ENCODE measurements at places on chromosomes 13 and 19.

- DNase-seq, result no peak
These were observed 84.8 kb downstream of the ZMYM2 start for GRCh38 chr13:20043207-20043925.

DNA sequence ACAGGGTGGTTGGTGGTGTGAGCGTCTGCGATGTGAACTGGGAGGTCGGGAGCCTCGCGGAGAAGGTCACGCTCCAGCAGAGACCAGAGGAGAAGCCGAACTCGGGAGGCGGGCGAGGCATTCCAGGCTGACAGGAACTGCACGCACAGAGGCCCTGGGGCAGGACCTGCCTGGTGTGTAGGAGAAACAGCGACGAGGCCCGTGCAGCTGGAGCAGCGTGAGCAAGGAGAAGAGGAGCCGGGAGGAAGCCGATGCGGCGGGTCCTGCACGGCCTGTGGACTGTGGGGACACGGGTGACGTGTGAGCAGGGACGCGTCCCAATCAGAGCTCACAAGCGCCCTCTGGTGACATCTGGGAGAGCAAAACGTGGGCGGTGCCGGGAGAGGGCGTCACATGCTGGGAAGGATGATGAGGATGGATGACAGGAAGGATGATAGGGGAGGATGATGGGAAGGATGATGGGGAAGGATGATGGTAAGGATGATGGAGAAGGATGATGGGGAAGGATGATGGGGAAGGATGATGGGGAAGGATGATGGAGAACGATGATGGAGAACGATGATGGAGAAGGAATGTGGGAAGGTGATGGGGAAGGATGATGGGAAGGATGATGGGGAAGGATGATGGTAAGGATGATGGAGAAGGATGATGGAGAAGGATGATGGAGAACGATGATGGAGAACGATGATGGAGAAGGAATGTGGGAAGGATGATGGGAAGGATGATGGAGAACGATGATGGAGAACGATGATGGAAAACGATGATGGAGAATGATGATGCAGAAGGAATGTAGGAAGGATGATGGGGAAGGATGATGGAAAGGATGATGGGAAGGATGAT lies 16.1 kb upstream of the MADCAM1 start:
- DNase-seq, result no peak

DNA sequence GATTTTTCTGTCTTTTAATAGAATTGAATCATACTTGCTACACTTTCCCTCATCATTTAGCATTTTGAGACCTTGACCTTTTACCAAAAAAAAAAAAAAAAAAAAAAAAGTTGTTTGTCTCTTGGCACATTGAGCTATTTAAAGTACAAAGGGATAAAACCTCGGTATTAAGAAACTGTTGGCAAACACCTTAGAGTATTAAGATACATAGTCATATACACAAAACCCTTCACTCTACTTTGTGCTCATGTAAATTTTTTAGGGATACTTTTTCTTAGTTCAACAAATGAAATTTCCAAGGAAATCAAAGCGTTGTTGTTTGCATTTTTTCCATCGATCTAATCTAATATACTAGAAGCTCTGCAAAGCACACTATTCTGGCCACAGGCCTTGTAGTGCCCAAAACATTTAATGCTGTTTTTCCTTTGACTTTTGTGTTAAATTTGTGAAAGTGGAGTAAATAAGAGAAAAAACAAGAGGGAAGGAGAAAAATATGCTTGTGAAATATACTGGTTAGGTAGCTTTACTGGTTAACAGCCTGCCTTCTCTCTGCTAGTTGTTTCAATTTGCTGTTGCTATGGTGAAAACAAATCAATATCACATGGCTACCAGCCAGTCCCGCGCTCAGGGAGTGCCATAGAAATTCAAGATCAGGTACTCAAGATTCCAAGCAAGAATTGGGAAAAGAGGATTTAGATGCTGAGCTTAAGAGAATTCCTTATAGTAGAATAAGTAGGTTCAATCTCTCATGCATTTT lies 2.6 kb downstream of the MBNL2 start:
- DNase-seq, result no peak

- DNase-seq, result no peak
These were observed 391.6 kb downstream of the PCDH20 start for GRCh38 chr13:61024046-61024445.

- no peak for DNase-seq
These were observed 1.4 kb downstream of the GRIN3B start for GRCh38 chr19:1001538-1002166.

- no peak for DNase-seq
These were observed 9.3 kb downstream of the KCTD15 start for GRCh38 chr19:33805840-33806433.

DNA sequence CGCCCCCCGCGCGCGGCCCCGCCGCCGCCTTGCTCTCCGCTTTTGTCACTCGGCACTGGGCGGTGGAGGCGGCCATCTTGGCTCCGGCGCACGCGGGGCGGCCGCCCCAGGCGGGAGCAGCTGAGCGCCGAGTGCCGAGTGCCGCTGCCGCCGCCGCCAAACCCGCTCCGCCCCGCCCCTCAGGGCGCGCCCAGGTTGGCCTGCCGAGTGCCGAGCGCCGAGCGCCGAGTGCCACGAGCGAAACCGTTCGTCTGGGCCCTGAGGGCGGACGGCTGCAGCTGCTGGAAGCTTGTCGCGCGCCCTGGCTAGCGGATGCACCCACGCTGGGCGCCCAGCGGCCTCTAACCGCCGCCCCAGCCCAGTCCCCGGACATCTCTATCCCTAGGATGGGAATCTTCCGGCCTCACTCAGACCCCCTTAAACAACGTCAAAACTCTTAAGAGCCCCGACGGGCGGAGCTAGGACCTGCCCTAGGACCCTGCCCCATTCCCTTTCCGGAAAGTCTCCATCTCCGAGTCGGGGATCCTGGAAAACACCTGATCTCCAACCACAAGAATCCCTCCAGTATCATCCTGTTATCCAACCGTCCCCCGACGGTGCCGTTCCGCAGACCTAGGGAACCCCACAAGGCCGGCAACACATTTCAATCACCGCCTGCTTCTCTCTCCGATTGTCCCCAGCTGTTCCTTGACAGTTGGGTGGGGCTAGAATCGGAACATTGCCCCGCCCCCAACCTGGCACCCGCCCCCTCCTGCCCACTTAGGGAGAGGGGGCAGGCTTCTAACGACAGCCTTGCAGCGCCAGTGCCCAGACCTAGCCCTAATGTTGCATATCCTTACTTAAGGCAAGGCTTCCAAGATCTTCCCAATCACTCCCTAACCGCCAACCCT lies 14.1 kb upstream of the AKAP8L start:
- no peak for DNase-seq

DNA sequence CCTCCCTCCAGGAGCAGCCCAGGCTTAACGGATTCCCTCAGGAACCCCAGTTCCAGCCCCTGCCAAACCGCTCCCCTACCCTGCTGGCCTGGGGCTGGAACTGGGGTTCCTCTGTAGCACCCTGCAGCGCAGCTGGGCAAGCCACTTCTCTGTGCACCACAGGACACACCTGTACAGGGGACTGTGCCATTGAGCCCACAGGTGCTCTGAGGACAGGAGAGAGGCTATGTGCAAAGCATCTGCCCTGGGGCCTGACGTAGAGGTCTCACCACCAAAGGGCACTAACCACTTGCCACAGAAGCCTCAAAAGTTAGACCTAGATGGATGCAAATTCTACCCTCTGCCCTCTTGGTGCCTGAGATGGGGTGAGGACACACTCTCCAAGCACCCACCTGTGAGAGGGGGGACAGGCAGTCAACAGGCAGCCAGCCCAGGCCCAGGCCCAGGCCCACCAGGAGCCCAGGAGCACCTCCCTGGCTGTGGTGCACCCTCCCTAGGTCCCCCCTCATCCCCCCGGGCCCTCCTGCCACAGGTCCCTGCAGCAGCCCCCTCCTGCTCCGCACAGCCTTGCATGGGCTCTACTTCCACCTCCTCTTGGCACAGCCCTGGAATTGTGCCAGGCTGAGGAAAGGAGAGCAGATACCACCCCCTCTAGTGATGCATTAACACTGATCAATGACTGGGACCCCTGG lies 27.6 kb upstream of the SLC35E1 start:
- no peak for DNase-seq

- DNase-seq, result no peak
These were observed 29.8 kb downstream of the DGKH start for GRCh38 chr13:42078128-42078808.

DNA sequence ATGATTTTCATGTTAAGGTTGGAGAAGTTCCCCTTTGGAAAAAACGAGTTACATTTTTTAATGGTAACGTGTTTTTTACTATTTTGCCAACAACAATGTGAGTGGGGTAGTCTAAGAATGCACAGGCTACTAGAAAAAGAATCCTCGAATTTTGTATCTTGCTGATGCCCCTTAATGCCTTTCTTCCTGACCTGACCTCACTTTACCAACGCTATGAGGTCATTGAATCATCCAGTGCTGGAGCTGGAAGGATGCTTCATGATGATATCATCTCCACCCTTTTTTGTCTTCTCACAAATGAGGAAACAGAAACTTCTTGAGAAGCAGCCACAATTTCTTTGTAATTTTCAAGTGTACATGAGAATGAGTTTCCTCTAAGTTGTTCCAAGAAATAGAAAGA lies 8.2 kb upstream of the UBL3 start:
- no peak for DNase-seq

- no peak for DNase-seq
These were observed 14.8 kb downstream of the FEM1A start for GRCh38 chr19:4806384-4806783.

- DNase-seq, result no peak
These were observed 7.8 kb downstream of the MKNK2 start for GRCh38 chr19:2043251-2043641.

- no peak for DNase-seq
These were observed 88.2 kb upstream of the TSC22D1 start for GRCh38 chr13:44664308-44664707.

GRCh38 chr13:78401873-78402707 lies 201.3 kb downstream of the POU4F1 start:
- no peak for DNase-seq

- DNase-seq, result no peak
These were observed 59.7 kb upstream of the UBL3 start for GRCh38 chr13:29909975-29910674.

DNA sequence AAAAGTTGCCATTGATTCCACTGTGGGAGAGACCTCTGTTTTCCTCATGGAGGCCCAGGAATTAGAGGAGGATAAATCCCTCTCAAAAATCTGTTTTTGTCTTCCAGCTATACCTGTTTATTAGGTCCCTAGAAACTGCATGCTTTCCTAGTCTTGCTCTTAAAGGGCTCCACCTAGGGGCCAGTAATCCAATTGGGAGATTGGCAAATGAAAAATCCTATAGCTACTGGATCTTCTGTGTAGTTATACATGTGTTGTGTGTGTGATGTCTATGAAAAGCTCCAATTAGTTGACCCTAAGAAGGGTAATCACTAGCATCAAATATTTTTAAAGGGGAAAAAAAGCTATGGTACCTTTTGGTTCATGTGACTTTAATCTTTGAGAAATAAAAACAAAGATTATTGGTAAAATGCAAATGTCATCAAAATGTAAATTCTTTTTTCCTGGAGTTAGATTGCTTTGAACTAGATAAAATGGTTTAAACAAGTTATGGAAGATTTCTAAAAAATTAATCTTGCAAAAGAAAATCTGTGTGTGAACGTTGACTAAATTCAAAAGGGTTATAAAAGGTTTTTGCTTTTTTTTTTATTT lies 63.4 kb upstream of the C1QTNF9B start:
- no peak for DNase-seq

- no peak for DNase-seq
These were observed 1.8 kb downstream of the LRG1 start for GRCh38 chr19:4537953-4538600.

DNA sequence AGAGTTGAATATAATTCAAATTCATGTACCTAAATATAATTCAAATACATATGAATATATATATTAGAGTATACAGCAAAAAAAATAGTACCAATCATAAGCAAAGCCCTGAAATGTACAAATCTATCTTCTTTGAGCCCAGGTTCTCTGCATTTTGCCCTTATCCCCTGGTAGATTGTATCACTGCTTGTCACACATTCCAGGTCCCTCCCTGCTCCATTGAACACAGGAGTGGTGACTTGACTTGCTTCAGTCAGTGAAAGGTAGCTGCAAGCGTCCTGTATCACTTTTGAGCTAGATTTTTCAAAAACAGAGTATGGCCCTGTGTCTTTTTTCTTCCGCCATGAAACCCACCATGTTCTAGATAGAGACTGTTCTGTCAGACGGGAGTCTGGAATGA lies 369.4 kb downstream of the LIG4 start:
- DNase-seq, result no peak

- no peak for DNase-seq
These were observed 4.6 kb upstream of the ZNF845 start for GRCh38 chr19:53328967-53329366.

DNA sequence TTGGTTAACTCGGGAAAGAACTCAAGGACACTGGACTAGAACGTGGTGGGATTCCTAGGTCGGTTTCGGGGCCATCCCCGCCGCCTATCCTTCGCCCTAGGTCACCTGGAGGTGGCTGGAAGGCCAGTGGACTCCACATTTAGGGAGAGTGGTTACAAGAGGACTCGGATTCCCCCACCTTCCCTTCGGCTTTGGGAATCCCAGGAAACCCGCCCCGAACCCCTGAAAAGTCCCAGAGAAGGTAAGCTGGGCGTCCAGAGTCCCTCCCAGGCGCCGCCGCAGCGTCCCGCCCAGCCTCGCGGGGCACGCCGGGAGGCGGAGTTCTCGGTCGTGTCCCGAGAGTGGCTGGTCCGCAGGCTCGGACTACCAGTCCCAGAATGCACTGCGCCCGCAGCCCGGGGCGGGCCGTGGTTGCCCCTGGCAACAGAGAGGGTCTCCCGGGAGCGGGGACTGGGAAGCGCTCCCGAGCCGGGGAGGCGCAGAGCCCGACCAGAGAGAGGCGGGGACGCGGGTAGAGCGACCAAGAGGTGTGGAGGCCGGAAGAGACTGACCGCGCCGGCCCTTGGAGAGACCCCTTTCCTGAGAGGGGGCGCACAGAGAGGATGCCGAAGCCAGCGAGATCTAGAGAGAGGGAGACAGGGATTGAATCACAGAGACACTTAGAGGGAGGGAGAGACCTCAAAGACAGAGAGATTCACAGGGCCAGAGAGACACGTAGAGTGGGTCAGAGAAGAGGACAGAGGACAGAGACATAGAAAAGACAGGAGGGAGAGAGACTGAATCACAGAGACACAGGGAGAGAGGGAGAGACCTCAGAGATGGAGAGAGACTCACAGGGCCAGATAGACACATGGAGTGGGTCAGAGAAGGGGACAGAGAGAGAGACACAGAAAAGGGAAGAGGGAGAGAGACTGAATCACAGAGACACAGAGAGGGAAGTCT lies 2.6 kb upstream of the PRKCG start:
- DNase-seq, result no peak

GRCh38 chr19:33823341-33823740 lies 26.7 kb downstream of the KCTD15 start:
- no peak for DNase-seq

DNA sequence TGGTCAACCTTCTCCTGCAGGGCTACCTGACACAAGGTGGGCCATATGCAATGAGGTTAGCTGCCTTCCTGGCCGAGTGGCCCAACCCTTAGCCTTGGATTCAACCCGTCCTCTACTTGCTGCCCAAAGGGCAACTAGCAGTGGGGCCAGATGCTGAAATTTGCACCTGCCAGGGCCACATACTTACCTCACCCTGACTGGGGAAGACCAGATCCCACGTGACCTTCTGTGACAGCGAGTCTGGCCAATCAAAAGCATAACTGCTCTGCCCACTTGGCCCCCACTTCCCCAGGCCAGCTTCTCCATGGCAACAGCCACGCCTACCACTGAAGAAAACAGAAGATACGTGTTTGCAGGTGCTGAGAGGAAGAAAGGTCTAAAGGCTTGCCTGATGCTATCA lies 10.9 kb downstream of the PEG3 start:
- DNase-seq, result no peak
